ENCODE measurements at places on chromosomes 2 and 18.

- DNase-seq = no peak
These were observed 34.0 kb upstream of the IL37 start for GRCh38 chr2:112876971-112877361.

DNA sequence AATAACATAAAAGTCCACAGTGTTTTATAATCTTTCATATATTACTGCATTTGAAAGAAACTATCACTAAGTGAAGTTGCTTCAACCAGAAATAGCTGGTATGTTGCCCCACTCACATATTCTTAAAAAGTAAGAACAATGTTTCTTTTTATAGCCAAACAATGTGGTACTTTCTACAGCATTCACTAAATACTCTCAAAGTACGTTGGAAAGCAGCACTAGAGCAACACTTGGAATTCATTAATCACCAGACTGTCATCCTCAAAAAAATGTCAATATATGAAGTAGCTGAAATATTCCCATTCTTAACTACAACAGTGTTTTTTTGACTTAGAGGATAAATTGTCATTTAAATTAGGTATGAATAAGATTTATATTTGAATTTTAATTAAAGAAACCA is 32.8 kb downstream of the COBLL1 start:
- no peak for DNase-seq

- no peak for DNase-seq
These were observed 6.7 kb downstream of the ORC4 start for GRCh38 chr2:148013876-148014275.

GRCh38 chr2:219398721-219399363 is 11.1 kb upstream of the DNPEP start:
- peak; percentile 79 for DNase-seq

GRCh38 chr2:147855977-147856376 is 11.1 kb downstream of the ACVR2A start:
- no peak for DNase-seq

GRCh38 chr2:84380875-84381274 is 78.2 kb downstream of the SUCLG1 start:
- no peak for DNase-seq

DNA sequence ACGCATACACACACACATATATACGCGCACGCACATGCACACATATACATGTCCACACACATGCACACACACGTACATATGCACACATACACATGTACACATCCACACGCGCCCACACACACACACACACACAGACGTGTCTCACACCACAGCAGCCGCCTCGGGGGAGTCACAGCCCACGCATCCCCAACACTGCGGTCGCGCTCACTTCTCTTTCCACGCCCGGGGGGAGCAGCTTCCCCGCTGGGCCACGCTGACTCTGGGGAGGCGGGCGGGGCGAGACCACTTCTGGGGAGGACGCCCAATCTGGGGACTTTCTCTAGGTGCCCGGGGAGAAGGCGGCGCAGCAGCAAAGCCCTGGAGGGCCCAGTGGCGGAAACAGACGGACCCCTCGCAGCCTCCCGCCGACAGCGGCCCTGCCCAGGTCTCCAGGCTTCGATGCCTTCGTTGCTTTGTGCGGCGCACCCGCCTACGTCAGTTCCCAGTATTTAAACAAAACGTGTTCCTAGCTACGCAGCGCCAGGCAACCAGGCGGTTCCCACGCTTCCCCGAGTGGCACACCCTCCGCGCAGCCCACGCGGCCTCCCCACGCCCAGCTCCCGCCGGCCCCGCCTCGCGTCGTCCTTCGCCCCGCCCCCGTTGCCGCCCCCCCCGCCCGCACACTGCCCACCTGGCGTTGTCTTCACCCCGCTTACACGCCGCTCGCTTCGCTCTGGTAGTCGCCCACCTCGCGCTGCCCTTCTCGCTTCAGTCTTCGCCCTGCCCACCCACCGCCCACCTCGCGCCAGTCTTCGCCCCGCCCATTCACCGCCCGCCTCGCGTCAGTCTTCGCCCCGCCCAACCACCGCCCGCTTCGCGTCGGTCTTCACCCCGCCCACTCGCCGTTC is 810 bp upstream of the RBFA start:
- DNase-seq = no peak

DNA sequence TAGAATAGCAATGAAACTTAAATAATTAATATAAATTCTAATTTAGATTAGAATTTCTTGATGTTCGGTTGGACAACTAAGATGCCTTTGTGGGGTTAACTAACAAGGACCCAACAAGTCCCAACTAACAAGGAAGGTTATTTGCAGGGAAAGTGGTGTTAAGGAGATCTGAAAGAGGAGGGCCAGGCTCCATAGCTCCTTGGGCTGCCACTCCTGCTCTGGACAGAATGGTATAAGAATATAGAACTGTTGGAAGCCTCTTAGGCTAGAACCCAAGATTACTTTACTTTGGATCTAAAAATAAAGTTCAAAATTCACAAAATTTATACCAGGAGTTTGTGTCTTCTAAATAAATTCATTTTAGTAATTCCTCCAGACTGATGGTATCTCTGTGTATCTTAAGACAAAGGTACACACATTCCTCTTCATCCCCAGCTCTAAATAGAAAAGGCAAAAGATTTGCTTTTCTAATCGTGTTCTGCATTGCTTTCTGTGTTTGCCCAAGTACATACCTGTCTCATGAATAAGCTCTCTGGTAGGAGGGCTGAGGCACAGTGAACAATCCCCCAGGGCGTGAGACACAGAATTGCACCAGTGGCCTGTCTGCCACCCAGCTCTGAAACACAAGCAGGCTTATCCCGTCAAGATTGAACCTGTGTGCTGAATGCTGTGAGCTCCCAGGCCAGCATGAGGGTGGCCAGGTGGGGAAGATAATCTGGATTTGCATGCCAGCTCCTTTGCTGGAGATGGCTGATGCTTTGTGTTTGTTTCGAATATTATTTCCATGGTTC is 176.0 kb downstream of the ACKR3 start:
- DNase-seq = no peak

DNA sequence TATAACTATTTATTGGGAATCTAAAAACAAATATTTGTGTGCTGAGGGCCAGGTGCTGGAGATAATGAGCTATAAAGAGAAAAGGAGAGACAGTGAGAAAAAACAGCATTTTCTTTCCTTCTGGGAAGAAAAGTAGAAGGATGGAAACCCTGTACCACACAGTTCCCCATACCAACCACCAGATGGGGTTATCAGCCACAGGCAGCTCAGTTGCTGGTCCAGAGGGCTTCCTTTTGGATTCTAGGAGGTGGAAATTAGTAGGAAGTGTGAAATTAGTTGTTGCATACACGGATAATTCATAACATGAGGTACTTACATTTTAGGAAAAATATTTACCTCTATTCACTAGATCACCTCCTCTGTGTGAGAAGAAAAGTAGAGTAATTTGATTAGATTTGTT is 237.0 kb upstream of the FOSL2 start:
- DNase-seq = peak; percentile 65

- DNase-seq = no peak
These were observed 3.9 kb downstream of the WNT10A start for GRCh38 chr2:218884519-218884918.

GRCh38 chr2:38462121-38462661 is 85.1 kb upstream of the ATL2 start:
- no peak for DNase-seq

DNA sequence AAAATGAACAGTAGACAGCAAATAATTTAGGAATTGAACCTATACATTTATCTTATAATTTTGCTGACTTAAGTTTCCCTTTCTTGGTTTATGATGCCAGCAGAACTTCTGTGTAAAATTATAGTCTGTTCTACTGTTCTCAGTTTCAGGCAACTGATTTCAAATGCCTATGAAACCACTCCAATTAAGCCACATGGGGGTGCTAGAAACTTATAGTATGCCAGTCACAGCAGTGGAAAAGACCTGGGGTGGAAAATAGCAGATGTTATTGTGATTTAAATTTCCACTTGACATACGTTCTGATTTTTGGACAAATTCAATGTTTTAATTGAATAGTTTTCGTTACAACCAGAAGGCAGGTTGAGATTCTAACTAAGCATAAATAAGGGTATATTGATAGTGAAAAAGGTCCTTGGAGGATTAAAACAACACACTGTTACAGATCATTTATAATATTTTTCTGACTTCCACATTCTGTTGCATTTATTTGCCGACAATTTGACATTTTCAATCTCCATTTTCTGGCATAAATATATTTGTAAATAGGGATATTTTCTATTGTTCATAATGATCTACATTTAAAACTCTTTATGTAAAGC is 61.4 kb downstream of the CPS1 start:
- DNase-seq = peak; percentile 79

GRCh38 chr2:20139407-20140172 is 85.3 kb downstream of the SDC1 start:
- no peak for DNase-seq

DNA sequence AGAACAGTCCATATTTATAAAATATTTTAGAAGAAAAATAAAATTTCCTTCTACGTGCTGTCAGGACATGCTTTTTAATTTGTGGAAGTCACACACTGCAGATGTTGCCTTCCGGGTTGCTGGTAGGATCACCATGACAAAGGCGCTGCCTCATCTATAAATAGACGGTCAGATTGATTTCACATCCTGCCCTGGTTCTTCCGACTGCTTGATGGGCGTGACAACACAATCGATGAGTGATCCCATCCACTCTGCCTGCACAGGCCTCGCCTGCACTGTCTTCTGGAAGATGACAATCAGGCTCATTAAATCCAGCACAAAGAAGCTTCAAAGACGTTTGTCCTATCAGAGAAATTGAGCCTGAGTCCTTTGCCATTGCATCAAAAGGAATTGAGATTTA is 318.9 kb upstream of the TRIB2 start:
- no peak for DNase-seq

- DNase-seq = peak; percentile 35
These were observed 83.5 kb downstream of the OSBPL6 start for GRCh38 chr2:178277741-178278197.

DNA sequence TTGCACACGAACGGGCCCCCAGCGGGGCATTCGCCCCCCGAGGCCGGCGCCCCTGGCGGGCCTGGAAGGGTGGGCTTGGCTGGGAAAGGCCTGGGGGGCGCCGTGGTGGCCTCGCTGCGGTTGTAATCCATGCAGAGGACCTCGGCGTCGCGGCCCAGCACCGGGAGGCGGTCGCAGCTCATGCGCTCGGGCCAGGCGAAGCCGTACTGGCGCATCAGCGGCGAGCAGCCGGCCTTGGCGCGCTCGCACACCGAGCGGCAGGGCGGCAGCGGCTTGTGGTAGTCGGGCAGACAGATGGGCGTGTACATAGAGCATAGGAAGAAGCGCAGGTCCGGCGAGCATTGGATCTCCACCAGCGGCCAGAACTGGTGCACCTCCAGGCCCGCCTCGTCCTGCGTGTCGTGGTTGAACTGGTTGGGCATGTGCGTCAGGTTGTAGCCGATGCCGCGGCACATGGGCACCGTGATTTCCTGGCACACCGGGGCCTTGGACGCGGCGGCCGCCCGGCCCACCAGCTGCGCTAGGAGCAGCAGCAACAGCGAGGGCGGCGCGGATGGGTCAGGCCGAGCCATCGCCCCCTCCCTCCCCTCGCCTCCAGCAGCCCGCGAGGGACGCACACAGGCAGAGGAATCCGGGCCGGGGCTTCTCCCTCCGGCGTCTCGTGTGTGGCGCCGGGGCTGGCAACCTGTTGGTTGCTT is 1.4 kb downstream of the FZD5 start:
- DNase-seq = peak; percentile 55

DNA sequence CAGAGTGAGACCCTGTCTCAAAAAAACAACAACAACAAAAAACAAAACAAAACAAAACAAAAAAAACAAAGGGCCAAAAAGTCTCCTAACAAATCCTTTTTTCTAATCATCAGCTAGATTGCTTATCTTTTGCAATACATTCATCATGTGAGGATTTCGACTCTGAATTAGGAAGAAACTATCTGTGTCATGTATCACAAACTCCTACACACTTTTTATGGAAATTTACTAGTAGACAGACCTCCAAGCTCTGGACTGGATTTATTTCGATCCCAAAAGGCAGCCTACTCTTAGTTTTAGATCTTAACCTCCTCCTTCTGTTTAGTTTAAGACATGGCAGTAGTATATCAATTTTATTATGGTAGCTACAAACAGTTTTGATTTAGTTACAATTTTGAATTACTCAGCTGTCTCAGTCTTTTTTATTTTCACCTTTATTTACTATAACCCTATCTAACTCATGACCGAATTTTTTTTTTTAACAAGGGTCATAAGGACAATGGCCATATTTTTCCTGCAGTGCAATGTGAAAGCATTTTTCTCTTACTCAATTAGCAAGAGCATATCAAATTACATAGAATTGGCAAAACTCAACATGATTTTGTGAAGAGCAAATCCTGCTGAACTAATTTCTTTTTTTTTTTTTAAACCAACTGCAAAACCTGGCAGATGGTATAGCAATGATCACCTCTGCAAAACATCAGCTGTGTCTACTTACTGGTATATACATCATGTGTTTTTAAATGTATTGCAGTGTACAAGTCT is 10.7 kb upstream of the CCDC88A start:
- DNase-seq = peak; percentile 67

GRCh38 chr2:241850544-241851324 is 8.0 kb downstream of the PDCD1 start:
- DNase-seq = no peak

- no peak for DNase-seq
These were observed 421.3 kb downstream of the ARHGAP15 start for GRCh38 chr2:143550500-143550899.

DNA sequence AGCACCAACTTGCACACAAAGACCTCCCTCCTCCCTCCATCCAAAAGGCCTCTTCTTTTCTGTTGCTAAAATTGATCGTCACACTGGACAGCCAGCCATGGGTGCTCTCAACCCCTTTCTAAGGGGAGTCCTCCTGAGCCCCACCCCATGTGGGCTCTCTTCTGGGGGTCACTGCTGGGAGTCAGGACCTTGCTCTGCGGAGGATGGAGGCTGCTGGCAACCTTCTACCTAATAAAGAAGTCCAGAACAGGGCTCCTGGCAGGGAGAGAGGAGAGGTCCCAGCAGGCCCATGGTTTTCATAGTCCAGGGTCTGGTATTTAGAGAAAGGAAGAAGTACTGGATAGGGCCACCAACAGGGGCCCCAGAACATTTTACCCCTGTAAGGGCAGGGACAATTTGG is 67.6 kb upstream of the OTOS start:
- no peak for DNase-seq

DNA sequence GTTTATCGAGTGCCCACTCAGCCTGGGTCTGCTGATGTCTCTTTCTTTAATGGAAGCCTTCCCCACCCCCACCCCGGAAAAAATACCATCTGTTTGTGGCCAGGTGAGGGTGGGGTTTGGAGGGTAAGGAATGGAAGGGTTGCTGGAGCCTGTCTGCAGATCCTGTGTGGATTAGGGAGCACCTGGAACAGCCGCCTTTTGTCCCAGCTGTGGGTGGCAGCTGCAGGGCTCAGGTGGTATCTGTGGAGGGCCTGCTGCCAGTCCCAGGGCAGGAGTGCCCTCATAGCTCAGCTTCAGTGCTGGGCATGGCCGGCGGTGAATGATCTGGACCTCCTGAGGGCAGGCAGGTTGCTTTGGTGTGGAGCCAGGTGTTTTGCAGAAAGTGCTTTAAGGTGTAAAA is 45.3 kb downstream of the IMPA2 start:
- DNase-seq = no peak

GRCh38 chr18:31685097-31686082 is 1.0 kb upstream of the B4GALT6 start:
- peak; percentile 95 for DNase-seq

GRCh38 chr18:76476665-76477561 is 18.1 kb downstream of the ZNF516 start:
- no peak for DNase-seq

Data from NCI-H146 (cell line).